ENCODE measurements at places on chromosomes 3 and 15. TPM values are rescaled to one million over a fixed set of nuclear protein-coding genes. Genes with fewer than 3 reads are reported as not detected.

Gene CDC25A
- total RNA-seq: 0.07 TPM

DNA sequence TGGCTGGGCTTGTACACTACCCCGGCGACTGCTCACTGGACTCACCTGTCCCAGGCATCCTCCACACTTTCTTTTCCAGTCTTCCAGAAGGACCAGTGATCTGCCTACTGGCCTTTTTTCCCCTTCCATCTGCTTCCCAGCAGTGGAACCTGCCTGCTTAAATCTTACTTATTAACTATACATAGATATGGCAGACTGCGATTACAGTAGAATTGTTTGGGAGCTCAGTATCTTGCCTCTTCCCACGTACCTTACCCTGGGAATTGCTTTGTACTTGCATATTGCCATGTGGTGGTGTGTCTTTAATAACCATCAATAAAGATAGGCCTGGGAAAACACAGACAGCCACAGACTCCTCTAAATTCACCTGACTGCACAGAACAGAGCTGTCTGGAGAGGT is 11.8 kb upstream of the HES1 start:
- DNase-seq: no peak

GRCh38 chr15:67720556-67721175 is 104.6 kb upstream of the SKOR1 start:
- DNase-seq: peak; percentile 35

GRCh38 chr3:14728113-14728512 is 53.2 kb downstream of the C3orf20 start:
- no peak for DNase-seq

DNA sequence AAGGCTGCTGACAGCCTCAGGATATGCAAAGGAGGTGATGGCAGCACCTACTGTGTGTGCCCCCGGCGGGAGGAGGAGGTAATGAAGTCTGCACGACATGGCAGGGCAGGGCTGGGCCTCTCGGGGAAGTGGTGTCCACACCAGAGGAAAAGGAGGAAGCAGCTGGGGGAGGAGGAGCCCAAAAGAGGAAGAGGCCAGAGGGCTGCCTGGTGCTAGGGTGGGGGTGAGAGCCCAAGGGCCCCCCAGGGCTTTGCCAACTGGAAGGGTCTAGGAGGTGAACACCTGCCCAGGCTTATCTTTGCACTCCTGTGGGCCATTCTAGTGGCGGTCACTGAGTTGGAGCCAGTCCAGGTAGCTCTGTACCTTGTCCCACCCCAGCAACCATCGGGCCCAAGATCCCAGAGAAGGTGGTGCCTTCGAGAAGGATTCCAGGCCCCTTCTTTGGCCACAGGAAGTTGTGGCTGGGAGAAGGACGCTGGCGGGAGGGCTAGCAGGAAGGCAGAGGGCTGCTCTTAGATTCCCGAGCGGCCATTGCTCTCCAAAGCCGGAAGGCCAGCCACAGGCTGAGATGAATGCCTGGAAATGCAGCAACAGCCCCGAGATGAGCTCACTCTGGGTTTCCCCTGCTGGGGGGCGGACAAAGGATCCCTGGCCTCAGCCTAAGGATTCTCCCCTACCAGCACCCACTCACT is 7.0 kb downstream of the GNAI2 start:
- DNase-seq: peak; percentile 86

Gene ADIPOQ
- not detected for total RNA-seq

Gene PP2D1
- not detected for total RNA-seq

Gene GALNT15
- total RNA-seq: 0.10 TPM

- no peak for DNase-seq
Observed at GRCh38 chr15:60134609-60135008, 130.5 kb downstream of the FOXB1 start.

DNA sequence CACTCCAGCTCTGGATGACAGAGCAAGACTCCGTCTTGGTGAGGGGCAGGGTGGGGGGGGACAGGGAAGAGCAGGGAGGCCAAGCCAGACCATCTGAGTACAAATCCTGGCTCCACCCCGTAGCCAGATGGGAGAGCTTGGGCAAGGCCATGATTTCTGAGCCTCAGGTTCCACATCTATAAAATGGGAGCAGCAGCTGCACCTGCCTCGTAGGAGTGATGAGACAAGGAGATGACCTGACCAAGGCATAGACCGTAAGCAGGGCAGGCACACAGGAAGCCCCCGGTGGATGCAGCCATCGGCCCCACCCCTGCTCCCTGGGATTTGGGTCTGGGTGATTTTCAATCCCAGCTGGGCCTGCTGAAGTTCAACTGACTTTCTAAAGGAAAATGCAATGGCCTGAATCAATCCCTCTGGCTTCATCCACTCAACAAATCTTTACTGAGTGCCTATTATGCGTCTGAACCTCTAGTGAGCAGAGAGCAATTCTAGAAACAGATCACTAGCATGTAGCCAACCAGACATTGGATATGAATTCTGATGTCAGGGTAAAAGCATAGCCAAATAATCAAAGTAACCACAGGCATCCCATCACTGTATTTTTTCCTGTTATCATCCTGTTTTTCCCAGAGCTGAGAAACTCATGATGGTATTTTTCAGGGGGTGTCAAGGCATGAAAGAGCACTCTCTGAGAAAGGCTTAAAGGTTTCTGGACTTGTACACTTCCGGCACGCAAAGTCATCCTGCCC is 141.2 kb downstream of the NUP210 start:
- DNase-seq: no peak

DNA sequence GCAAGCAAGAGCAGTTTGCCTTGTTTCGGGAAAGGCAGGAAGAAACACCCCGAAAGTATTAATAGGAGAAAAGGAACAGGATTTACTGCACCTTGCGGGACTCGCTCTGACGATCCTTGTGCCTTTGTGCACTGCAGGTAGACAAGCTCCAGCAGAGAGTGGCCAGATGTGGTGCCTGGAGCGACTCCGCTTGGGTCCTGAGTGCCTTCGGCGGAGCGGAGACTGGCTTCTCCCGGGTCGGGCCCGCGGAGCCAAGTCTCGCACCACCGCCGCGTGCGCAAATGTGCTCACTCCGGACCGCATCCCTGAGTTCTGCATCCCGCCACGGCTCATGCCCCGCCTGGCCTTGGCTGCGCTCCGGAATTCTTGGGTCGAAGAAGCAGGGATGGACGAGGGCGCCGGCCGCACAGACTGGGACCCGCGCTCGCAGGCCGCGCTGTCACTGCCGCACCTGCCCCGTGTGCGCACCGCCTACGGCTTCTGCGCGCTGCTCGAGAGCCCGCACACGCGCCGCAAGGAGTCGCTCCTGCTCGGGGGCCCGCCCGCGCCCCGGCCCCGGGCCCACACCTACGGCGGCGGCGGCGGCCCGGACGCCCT is 769 bp downstream of the C2CD4A start:
- DNase-seq: peak; percentile 62

GRCh38 chr3:131688370-131688769 is 185.6 kb upstream of the MRPL3 start:
- DNase-seq: no peak

Gene DLL4
- total RNA-seq: 0.36 TPM

GRCh38 chr15:70976851-70977250 is 84.2 kb downstream of the LRRC49 start:
- DNase-seq: no peak

DNA sequence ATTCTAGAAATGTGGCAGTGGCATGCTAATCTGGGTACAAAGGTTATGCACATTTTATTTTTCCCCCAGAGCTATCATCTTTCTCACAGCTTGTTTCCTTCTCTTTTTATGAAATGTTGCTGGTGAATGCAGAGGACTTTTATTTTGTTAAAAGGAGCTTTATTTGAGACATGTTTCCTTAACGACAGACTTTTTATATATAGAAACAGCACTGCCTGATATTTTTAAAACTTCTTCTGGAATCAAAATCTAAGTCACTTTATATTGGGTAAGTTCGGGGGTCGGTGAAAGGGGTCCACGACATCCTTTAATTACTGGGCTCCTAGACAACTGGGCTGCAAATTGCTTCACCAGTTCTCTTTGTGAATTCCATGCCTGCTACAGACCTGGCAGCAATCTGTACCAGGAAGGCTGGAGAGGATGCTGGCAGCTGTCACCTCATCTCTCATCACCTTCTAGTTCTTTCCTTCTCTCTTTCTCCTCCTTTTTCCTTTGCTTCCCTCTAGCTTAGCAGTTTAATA is 464.7 kb downstream of the PDCD6IP start:
- DNase-seq: no peak

GRCh38 chr3:100737334-100737733 is 28.0 kb downstream of the TFG start:
- DNase-seq: no peak

Gene CHRNA5
- 1.2 TPM for total RNA-seq

DNA sequence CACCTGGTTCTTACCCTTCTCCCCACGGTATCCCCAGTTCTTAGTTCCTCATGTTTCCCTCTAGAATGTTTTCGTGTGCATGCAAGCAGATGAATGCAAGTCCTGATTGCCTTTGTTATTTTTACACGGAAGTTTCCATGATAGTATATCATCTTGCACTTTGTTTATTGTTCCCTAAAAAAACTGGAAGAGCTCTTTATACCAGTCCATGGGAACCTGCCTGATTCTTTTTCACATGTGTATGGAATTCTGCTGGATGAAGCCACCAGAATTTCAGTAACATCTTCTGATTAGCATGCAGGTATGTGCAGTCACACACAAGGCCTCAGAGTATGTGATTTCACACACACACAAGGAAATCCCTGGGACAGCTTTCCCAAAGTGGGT is 16.0 kb upstream of the LRRK1 start:
- no peak for DNase-seq

Gene TMOD2
- total RNA-seq: 30.3 TPM

DNA sequence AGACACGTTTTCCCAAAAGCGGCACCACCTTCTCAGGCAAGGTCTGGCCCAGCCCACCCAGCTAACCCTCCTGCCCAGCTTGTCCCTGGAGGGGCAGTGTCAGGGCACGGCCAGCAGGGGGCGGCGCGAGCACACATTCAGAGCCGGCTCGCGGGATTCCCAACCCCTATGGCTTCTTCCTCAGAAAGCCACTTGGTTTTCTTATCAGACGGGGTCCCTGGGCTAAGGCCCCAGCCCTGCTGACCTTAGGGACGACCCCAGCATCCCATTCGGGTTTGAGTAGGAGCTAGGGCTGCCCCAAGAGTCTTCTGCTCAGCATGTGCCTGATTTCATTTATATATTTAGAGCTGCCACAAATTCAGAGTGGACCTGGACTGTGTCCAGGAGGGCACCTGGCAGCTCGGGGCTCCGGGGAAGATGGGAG is 14.5 kb downstream of the RLBP1 start:
- peak; percentile 71 for DNase-seq

Gene PPIB
- total RNA-seq: 107 TPM

DNA sequence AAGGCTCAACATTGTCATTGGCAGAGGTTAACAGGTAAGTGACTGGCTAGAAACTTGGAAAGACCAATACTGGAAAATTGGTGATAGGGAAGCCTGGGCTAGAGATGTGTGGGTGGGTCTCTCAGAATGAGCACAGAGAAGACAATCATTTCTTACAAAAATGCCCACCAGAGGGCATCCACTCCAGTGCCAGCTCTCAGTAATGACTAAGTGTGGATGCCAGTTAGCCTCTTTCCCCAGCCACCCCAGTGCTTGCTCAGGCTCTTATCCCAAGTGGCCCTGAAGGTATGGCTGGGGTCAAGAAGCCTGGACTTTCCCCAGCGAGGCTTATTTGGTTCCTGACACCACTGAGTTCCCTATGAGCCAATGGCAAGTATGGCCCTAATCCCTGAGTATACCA is 115.9 kb upstream of the ST8SIA2 start:
- DNase-seq: no peak

- no peak for DNase-seq
Observed at GRCh38 chr15:33093222-33093621, 101.3 kb downstream of the FMN1 start.

GRCh38 chr15:67173786-67174185 is 80.7 kb downstream of the AAGAB start:
- DNase-seq: no peak

Gene SPTBN5
- 1.4 TPM for total RNA-seq

DNA sequence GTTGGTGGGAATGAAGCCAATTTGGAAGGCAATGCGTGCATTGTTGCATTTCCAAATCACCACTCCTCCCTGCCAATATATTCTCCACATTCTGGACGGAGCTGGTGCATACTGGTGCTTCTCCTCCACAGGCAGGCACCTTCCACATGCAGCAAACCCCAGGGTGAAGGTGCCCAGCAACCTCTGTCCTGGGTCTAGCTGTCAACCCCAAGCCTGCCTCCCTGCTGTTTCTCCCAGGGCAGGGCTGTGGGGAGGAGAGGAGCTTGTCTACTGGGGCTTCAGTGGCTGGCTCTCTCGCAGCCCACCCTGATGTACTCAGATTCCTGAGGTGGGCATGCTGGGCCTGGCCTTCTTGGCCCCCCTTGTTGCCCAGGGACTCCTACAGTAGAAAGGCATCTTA is 20.1 kb downstream of the GASK1A start:
- DNase-seq: no peak

GRCh38 chr3:114884213-114884923 is 262.7 kb downstream of the ZBTB20 start:
- no peak for DNase-seq

DNA sequence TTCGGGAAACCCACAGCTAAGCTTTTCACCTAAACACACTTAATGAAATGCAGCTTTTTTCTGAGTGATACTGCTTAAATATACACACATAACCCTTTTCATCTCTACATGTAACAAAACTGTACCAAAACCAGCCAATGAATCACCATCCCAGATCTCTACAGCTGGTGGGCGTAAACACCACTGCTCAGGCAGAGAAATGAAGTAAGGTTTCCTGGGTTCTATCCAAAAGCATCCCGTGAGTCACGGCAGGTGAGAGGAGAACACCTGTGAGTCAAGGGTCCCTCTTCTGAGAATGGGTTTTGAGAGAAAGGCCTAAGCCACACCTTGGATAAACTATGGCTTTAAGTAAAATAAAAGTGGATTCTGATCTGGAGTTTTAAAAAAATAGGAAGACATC is 2.6 kb downstream of the CLDN1 start:
- no peak for DNase-seq

Gene IL17RB
- 0.32 TPM for total RNA-seq

Gene CEMIP
- total RNA-seq: 0.24 TPM

Gene SLC7A14
- total RNA-seq: not detected

Gene FANCD2OS
- total RNA-seq: not detected

DNA sequence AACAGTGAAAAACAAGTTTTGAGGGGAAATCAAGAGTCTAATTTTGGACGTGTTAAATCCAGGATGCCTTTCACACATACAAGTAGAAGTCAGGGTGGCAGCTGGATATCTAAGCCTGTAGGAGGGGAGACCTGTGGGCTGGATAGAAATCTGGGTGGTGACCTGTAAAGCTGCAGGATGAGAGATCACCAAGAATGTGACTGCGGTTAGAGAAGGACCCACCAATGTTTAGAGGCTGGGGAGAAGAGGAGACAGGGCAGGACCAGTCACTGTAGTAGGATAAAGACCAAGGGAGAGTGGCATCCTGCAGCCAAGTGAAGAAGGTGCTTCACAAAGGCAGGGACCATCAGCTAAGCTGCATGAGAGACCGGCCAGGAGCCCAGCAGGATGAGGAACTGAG is 36.2 kb downstream of the MRAS start:
- no peak for DNase-seq

GRCh38 chr15:89498574-89498906 is 2.2 kb upstream of the RHCG start:
- no peak for DNase-seq

DNA sequence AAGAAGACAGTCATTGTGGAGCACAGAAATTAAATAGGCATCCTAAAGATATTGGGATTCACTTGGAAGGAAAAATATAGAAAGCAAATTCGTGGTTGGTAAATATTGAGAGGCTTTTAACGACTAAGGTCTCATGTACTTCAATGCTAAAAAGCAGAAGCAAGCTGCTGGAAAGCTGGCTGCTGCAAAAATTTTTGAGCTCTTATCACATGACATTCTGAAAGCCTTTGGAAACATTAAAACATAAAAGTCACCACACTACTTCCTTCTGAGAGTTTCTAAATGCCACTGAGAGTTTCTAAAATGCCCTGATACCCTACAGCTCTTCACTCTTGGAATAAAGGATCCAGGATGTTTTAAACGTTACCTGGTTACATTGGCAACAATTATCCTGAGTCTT is 39.0 kb upstream of the CBLB start:
- DNase-seq: peak; percentile 47

All from B cell (primary cell).